GM04503 (cell line): ENCODE measurements at places on chromosomes 2 and 18.

DNA sequence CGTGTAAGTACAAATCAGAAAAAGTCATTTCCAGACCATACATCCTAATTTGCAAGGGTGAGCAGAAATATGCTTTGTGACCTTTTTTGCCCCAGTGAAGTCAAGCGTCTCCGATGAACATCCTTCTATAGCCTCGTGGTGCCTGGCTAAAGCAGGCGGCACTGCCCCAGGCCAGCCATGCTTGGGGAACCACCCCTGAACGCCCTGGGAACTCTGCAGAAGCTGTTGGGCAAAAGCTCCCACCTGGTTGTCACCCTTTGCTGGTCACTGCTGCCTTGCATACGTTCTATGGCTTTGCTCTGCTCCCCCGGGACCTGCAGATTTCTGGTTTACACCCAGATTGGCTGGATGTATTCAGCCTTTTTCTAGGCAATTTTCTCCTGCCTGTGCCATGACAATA lies 256.4 kb downstream of the SS18 start:
- DNase-seq, result no peak

DNA sequence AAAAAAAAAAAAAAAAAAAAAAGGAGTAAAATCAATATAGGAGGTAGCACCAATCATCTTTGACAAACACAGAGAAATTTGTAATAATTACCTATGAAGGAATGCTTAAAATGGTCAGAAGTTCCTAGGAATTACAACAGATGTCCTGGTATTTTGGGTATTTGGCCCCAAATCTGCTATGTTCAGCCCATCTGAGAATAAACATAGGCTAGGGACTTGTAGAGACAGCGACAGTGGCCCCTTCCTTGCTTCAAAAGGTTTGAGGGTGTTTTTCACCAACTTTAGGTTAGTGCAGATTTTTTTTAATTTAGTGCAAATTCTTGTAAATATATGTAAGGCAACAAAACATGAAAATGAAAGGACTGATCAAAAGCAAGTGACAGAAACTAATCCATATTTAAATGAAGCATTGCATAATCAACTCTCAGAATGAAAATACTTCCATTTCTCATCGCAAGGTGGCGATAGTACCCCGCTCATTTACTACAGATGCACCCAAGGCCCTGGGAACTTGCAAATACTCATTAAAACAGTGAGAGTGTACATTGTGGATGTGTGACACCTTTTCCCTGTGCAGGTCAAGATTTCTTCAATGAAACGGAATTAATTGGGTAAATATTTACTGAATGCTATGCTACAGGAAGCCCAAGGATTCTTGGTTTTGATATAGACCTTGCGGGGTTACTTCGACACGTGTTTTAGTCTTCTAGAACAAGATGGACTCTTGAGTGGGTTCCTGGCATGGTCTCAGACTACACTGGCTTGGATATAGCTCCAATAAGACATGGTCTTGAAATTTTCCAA lies 44.6 kb downstream of the FAM124B start:
- DNase-seq, result peak; percentile 12

DNA sequence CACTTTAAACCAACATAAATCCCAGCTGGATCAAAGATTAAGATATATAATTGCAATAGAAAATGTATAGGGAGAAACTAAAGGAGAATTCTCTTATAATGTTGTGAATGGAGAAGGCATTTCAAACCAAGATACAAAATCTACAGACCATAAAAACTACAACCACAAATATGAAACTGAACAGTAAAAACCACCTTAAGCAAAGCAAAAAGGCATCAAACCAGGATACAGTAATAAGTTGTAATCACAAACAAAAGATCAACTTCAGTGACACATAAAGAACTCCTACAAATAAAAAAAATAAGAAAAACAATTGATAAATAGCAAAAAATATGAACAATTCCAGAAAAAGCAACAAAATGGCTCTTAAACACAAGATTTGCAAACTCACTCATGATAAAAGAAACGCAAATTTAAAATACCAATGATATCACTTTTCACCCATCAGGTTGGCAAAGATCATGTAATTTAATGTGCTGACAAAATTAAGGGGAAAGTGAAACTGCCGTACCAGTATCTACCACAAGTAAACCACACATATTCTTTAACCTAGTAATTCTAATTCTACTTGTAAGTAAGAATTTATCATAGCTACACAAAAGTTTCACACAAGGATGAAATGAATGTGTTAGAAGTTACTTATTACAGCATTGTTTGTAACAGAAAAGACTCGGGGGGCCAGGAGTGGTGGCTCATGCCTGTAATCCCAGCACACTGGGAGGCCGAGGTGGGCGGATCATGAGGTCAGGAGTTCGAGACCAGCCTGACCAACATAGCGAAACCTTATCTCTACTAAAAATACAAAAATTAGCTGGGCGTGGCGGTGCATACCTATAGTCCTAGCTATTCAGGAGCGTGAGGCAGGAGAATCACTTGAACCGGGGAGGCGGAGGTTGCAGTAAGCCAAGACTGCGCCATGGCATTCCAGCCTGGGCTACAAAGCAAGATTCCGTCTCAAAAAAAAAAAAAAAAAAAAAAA lies 101.9 kb downstream of the USP34 start:
- DNase-seq, result no peak

- no peak for DNase-seq
Observed at GRCh38 chr2:190679813-190680591, 31.1 kb downstream of the NAB1 start.

DNA sequence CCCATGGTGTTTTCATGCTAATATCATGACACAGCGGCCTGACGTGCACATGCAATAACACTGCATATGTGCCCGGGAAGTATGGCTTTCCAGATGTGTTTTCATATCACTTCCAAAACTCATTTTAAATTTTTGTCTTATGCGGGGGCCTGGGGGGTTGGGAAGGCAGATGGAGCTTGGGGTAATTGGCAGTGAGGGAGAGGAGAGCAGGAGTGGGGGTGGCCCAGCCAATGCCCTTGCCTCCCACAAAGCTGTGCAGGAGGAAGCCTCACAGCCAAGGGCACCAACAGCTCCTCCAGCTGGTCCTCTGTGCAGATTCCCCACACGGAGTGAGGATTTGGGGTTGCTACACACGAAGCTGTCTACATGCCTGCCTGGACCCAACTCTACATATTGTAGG lies 805.2 kb downstream of the GALR1 start:
- DNase-seq, result no peak

- peak; percentile 99 for DNase-seq
Observed at GRCh38 chr2:12534646-12535263, 182.0 kb upstream of the TRIB2 start.

DNA sequence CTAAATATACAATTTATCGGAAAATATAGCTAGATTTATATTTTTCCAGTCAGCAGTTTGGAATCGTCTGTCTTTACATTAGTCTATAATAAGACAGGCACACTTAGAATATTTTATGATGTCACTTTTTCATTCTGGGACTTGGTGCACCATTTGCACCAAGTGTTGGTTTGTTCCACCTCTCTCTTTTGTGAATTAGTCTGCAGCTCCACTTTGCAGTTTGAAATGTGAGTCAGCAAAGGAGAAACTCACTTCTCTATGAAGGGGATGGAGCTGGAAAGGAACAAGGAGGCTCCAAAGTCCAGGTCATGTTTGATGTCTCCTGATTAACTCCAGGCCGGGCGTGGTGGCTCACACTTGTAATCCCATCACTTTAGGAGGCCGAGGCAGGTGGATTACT lies 63.8 kb upstream of the RTN4 start:
- DNase-seq, result no peak
